ENCODE measurements at places on chromosomes 6 and 20. TPM values are rescaled to one million over a fixed set of nuclear protein-coding genes. Genes with fewer than 3 reads are reported as not detected.

The GABRR1 gene
- total RNA-seq = not detected

DNA sequence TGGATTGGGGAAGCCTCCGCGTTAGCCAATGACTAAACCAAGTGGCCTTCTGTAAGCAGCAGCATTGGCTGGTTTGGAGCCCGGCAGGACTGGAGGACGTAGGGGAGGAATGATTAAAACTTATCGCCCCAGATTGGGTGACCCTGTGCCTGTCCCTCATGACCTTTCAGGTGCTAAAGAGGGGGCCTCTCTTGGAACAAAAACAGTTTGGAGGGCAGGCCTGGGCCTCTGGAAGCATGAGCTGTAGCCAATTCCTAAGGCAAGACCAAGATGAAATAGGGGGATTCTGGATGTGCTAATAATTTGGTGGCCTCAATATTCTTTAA, 1.4 kb downstream of the GMPR start:
- DNase-seq = peak; percentile 96

The OR2B6 gene
- total RNA-seq = not detected

DNA sequence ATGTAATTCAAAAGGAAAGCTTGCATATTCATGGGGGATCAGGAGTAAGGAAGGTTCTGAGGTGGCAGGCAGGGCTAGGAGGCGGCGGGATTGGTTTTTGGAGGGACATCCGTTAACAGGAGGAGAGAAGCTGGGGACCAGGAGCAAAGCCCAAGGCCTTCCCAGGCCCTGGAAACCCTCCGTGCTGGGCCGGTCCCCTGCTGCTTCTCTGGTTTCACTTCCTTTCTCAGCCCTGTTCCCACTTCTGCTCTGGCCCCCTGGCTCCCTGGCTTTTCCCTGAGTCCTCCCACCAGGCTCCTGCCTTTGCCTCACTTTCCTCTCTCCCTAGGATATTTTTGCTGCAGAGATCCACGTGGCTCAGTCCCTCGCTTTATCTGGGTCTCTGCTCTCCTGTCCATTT, 26.4 kb upstream of the SALL4 start:
- DNase-seq = no peak

GRCh38 chr6:166046226-166046625, 121.4 kb downstream of the TBXT start:
- no peak for DNase-seq

- no peak for DNase-seq
Observed at GRCh38 chr6:36803482-36803881, 35.8 kb downstream of the CPNE5 start.

DNA sequence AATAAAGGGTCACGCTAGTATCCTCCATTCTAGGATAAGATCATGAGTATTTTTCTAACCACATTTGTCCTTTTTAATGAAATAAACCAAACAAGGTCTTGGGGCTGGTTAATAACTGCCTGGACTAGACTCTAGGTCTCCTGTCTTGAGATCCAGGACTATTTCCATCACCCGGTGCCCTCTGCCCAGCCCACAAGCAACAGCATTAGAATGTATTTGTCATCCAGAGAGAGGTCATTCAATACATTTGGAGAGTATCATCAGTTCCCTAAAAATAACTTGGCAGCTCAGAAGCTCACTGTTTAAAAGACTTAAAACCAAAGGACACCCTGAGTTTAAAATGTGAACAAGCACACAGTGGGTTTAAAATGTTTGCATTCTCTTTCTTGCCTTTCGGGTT, 4.4 kb upstream of the RBM24 start:
- peak; percentile 58 for DNase-seq

DNA sequence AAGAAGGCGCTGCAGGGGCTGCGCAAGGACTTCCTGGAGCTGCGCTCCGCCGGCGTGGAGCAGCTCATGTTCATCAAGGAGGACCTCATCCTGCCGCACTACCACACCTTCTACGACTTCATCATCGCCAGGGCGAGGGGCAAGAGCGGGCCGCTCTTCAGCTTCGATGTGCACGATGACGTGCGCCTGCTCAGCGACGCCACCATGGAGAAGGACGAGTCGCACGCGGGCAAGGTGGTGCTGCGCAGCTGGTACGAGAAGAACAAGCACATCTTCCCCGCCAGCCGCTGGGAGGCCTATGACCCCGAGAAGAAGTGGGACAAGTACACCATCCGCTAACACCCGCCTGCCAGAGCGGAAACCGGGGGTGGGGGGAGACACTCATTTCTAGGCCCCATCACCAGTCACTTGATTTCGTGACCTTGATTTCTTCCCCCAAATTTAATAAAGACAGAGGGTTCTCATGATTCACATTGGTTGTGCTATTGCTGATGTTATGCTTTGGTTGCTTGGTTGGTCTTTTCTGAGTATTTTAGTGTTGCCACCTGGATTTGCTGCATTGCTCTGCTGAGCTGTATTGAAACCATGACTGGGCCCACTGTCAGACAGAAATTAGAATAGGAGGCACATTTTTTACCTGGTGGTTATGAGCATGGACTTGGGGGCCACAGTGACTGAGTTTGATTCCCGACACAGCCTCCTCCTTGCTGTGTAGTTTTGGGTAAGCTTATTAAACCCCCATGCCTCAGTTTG, 1.5 kb downstream of the FAM50B start:
- peak; percentile 48 for DNase-seq

The ETV7 gene
- total RNA-seq = 3.5 TPM

The RRBP1 gene
- total RNA-seq = 126 TPM

The DLK2 gene
- total RNA-seq = 0.29 TPM

DNA sequence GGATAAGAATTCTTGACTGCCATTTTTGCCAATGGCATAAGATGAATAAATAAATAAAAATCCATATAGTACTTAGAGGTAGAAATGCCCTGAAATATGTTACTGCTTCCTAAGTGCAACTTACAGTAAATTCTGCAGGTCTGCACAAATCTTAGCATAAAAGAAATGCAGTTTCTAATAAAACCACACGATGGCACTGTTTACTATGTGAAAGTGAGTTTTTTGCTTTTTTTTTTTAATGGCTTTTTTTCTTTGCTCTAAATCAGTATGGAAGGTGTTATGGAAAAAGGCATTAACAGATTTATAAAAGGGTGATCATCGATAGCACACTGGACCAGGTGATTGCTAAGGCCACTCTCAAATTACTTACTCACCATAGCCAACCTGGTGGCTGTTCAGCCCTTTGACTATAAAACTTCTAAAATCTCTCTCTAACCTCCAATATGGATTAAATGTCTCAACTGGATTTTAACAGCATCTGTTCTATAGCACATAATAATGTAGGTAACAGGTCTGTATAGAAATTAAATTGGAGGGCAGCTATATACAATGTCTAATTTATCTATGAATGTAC, 45.8 kb downstream of the AHI1 start:
- peak; percentile 1 for DNase-seq

- DNase-seq = no peak
Observed at GRCh38 chr20:13249118-13249797, 28.2 kb downstream of the ISM1 start.

GRCh38 chr6:106163446-106163965, 77.4 kb downstream of the PRDM1 start:
- DNase-seq = peak; percentile 83

DNA sequence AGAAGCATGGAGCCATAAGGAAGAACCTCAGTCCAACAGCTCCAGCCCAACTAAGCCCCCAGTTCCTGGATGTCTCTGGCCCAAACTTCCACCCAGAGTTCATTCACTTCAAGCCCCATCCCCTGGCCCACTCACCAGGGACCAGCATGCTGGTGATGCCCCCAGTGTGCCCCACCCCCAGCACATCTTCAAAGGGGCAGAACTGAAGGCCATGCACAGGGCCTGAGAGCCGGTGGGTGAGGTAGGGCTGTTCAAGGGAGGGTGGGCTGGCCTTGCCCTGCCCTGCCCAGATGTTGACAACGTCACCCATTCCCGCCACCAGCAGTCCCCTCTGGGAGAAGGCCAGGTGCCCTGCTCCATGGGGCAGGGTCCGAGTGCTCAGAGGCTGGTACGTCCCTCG, 3.6 kb downstream of the B3GALT4 start:
- peak; percentile 32 for DNase-seq

GRCh38 chr6:26183581-26184366, 96.5 kb downstream of the HFE start:
- peak; percentile 83 for DNase-seq

The RTN4IP1 gene
- total RNA-seq = 4.4 TPM

All from osteoblast (primary cell).